Kidney glomerular epithelial cell (primary cell): ENCODE measurements at places on chromosomes 7 and 10.

- no peak for DNase-seq
These were observed 876.4 kb downstream of the CCSER2 start for GRCh38 chr10:85204814-85205213.

GRCh38 chr7:140564643-140565042 lies 76.0 kb downstream of the DENND2A start:
- DNase-seq, result peak; percentile 84

DNA sequence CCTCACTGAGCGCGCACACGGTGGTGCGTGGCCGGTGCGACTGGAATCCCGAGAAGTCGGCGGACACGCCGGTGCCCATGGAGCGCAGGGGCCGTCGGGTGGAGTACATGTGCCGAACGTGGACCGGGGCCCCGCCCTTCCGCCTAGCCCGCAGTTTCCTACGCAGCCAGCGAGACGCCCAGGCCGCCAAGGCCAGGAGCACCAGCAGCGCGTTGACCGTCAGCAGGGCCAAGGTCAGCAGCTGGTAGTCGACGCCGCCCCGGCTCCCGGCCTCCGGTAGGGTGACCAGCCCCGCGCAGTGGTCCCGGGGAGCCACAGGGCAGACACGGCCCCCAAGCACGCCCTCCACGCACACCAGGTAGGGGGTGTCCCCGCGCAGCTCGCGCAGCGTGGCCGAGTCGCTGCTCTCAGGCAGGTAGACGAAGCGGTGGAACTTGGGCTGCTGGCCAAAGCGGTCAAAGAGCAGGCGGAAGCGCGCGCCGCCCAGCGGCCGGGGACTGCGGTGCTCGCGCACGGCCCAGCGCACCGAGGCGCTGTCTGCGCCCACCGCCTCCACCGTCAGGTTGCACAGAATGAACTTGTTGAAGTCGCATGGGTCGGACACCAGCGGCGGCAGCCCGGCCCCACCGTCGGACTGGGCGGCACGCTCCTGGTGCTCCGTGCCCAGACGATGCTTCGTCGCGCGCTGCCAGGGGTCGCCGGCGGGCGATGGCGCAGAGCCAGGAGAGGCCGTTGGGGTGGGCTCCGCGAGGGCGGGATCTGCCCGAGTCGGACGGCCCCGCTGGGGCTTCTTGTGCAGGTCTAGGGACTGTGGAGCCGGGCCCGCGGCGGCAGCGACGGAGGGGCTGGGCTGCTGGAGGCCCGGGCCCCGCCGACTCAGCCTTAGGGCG lies 2.2 kb downstream of the TRIL start:
- DNase-seq, result peak; percentile 43

- no peak for DNase-seq
These were observed 118.0 kb upstream of the PFKP start for GRCh38 chr10:2949221-2949947.

- DNase-seq, result no peak
These were observed 16.5 kb downstream of the CYP3A43 start for GRCh38 chr7:99844328-99844727.

DNA sequence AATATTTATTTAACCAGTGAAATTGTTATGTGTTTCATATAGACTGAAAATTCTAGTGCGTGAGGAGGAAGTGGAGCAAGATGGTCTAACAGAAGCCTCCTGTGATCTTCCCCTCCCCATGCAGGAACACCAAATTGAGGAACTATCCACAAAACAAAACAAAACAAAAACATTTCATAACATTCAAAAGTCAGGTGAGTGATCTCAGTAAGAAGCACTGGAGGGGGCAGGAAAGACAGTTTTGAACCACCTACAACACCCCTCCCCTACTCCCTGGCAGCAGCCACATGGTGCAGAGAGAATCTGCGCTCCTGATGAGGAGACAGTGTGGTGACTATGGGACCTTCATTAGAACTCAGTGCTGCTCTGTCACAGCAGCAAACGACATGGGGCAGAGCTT lies 221.9 kb upstream of the SEMA3C start:
- no peak for DNase-seq
